ENCODE measurements at places on chromosomes 16 and 17. TPM values are rescaled to one million over a fixed set of nuclear protein-coding genes. Genes with fewer than 3 reads are reported as not detected.

The GUCY2D gene
- total RNA-seq = not detected

The GNAO1 gene
- total RNA-seq = not detected

The ZNF205 gene
- total RNA-seq = 29.9 TPM

The SLC43A2 gene
- 13.0 TPM for total RNA-seq

The KRTAP4-1 gene
- not detected for total RNA-seq

All from epithelial cell of umbilical artery (primary cell).